ENCODE measurements at places on chromosomes 1 and 21.

DNA sequence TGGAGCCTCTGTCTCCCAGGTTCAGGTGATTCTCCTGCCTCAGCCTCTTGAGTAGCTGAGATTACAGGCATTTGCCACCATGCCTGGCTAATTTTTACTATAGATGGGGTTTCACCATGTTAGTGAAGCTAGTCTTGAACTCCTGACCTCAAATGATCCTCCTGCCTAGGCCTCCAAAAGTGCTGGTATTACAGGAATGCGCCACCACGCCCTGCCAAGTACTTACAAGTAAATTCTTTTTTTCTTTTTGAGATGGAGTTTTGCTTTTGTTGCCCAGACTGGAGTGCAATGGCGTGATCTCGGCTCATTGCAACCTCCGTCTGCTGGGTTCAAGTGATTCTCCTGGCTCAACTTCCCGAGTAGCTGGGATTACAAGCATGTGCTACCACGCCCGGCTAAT is 42.5 kb downstream of the RPRD2 start:
- no peak for DNase-seq

- DNase-seq = no peak
These were observed 43.9 kb upstream of the IL20 start for GRCh38 chr1:206821493-206821892.

GRCh38 chr1:7234471-7234755 is 449.2 kb downstream of the CAMTA1 start:
- DNase-seq = no peak

DNA sequence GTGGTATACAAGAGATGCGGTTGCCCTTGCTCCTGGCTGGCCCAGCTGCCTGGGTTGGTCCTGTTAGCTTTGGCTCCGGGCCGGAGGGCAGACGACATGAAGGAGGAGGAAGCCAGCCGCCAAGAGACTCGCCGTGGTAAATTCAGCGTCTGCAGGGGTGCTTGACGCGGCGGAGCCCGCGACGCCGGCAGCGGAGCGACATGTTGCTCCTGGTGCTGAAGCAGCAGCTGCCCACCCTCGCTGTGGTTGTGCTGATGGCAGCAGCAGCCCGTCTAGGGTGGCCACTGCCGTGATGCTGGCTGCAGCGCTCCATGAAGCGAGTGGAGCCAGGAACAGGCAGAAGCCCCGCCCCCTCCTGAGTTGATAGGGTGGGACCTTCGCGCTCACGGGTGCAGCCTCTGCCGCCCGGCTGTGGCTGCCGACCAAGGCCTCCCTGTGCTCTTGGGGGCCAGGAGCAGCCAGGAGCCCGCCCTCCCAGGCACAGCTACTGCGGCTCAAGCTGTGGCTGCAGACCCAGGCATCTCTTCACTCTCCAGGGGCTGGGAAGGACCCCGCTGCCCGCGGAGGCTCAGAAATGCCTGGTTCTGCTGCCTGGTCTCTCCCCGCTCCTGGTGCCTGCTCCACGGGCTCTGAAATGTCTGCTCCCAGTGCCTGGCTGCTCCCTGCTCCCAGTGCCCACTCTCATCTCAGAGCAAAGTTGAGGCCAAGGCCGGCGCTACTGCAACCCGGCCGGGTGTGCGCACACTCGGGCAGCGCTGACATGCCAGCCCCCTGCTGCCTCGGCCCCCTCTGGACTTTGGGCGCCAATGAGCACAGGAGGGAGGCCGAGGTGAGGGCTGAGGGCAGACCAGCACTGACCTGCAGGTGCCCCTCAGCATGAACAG is 4.4 kb upstream of the ZNF692 start:
- peak; percentile 82 for DNase-seq

GRCh38 chr1:23100074-23100748 is 68.4 kb downstream of the LUZP1 start:
- peak; percentile 63 for DNase-seq

DNA sequence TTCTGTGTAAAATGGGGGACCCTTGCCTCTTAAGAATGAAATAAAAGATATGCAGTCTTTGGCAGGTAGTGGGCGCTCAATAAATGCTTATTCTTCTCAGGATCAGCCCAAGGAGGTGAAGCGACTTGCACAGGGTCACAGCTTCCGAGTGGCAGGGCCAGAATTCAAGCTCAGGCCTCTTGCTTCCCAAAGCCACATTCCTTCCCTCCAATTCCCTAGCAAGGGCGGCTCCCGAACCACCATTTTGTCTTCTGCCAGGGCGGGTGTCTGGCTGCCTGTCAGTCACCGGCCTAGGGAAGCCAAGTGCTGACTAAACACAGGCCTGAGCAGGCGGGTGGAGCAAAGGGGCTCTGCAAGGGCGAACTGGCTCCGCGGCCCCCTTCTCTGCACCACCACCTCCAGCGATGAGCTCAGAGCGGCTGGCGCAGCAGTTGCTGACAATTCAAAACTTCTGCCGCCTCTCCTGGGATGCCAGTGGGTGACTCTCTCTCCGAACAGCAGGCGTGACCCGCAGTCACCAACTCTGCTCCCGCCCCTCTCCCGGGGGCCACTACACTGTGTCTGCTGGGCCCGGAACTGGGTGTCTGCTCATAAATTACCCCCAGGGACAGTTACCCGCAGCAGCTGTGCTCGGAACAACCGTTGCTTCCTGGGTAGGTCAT is 10.8 kb downstream of the GPR3 start:
- DNase-seq = peak; percentile 79

DNA sequence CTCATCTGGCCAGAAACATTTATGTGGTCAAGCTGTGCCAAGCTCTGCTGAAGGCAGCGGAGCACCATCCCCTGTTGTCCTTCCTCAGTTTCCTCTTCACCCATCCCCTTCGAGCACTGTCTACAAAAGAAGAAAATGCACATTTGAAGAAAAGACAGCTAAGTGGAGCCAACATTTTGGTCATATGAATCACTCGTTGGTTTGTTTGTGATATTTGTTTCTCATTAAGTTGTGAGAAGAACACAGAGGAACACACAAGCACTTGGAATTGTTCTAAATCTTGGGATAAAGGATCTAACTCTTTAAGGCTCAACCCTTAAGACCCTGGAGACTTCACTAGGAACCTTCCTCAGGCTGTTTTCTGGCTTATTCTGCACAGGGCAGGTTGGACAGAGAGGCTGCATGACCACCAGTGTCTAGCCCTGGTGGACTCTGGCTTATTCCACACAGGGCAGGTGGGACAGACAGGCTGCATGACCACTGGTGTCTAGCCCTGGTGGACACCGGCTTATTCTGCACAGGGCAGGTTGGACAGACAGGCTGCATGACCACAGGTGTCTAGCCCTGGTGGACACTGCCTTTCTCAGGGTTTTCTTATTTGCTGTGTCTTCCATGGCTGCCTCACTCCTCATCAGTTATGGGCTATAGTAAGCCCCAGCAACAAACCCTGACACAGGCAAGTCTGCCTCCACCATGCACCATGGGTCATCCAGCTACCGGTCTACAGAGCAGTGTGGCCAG is 35.3 kb upstream of the COL6A2 start:
- no peak for DNase-seq

- DNase-seq = no peak
These were observed 5.9 kb downstream of the SLC2A7 start for GRCh38 chr1:9020305-9020704.

Data from hematopoietic multipotent progenitor cell (in vitro differentiated cells).